Activated CD8-positive, alpha-beta memory T cell treated with anti-CD3 and anti-CD28 coated beads for 1 hour (primary cell): ENCODE measurements at places on chromosomes 6 and 20.

GRCh38 chr6:28207510-28208110 is 17.5 kb upstream of the ZSCAN9 start:
- no peak for DNase-seq

- no peak for DNase-seq
Observed at GRCh38 chr6:107275330-107275865, 160.1 kb upstream of the BEND3 start.

- no peak for DNase-seq
Observed at GRCh38 chr20:22563062-22563965, 21.1 kb downstream of the FOXA2 start.

DNA sequence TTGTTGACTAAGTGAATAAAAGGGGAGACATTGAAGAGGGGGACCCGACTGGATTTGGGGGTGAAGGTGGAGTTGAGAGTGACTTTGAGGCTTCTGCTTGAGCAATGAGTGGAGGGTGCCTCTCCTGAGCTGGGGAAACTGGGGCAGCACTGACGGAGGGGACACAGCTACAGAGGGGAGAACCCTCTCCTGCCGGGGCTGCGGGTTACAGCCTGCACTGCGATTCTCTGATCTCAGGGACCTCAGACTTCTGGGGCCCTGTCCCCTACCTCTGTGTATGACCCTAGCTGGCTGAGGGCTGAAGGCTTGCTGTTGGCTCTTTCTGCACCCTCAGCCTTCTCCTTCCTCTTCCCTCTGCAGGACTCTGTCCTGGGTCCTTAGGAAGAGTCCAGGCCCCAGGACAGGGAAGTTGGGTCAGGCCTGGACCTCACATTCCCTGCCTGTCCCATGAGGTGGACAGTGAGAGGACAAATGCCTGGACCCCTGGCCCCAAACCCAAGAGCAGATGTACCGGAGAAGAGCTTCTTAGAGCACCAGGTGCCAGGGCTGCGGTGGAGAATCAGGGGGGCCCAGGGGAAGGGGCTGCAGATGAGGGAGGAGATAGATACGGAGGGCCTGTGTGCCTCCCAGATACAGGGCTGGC is 13.7 kb upstream of the FAM110A start:
- no peak for DNase-seq

GRCh38 chr20:5080384-5080877 is 39.3 kb downstream of the PCNA start:
- DNase-seq = no peak

DNA sequence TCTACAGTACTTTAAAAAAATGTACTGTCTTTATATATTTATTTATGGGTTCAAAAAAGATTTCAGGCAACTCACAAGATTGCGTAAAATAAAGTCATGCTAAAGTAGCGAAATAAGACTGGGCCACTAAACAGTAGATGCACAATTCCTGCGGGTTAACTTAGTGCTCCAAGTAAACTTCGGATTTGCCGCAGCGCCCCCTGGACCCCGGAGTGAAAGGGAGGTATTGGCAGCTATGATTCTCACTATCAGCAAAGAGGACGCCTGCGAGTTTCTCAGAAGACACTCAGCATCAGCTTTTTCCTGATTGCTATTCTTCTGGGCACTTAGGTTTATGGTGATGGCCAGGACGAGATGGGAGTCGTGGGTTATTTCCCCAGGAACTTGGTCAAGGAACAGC is 1.4 kb downstream of the OTOR start:
- DNase-seq = no peak

GRCh38 chr20:53070706-53071392 is 98.7 kb downstream of the TSHZ2 start:
- DNase-seq = no peak

- no peak for DNase-seq
Observed at GRCh38 chr20:51013577-51014330, 9.2 kb downstream of the KCNG1 start.

- no peak for DNase-seq
Observed at GRCh38 chr6:133587546-133588160, 301.3 kb upstream of the TCF21 start.

DNA sequence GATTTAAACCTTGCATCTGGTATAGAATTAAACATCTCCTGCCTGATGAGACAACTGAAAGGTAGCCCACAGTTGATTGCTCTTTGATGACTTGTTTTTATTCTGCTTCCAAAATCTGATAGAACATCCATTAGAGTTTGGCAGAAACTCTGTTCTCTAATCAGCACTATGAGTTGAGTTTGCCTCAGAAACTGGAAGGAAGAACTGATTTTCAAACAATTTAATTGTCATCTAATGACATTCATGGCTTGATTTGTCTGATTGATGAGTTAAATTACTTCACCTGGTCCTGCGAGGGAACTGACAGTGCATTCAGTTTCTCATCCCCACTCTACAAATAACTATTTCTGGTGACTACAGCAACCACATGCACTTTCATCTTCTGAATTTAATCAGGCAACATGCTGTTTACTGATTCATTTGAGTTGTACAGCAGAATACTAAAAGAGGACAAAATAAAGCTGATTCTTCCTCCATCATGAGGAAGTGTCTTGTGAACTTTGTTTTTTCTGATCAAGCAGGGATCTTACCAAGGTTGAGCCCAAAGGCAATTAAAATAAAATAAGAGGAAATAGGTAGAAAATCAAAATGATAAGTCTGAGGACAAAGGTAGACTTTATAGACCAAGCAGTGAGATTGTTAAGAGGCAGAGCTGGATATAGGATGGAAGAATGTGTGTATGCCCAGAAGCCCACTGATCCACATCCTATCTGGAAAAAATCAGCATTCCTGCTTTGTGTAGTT is 15.7 kb upstream of the MRAP2 start:
- DNase-seq = no peak

- DNase-seq = no peak
Observed at GRCh38 chr20:38927902-38928578, 1.8 kb downstream of the FAM83D start.

GRCh38 chr6:155292711-155293110 is 21.6 kb downstream of the TFB1M start:
- no peak for DNase-seq

DNA sequence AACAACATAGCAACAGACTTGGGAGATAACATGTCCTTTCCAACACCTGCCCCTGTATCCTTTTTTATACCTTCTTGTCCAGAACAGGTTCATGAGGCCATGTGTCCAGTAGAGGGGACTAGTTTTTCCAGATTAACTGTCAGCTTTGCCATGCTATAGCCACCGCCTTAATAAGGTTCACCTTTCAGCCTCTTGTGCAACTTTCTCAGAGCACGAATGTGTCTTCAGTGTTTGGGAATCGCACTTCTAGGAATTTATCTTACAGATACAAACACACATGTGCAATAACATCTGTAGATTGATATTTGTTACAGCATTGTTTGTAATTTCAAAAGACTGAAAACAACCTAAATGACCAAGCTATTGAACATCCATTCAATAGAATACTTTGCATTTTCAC is 21.4 kb downstream of the NCR2 start:
- no peak for DNase-seq

DNA sequence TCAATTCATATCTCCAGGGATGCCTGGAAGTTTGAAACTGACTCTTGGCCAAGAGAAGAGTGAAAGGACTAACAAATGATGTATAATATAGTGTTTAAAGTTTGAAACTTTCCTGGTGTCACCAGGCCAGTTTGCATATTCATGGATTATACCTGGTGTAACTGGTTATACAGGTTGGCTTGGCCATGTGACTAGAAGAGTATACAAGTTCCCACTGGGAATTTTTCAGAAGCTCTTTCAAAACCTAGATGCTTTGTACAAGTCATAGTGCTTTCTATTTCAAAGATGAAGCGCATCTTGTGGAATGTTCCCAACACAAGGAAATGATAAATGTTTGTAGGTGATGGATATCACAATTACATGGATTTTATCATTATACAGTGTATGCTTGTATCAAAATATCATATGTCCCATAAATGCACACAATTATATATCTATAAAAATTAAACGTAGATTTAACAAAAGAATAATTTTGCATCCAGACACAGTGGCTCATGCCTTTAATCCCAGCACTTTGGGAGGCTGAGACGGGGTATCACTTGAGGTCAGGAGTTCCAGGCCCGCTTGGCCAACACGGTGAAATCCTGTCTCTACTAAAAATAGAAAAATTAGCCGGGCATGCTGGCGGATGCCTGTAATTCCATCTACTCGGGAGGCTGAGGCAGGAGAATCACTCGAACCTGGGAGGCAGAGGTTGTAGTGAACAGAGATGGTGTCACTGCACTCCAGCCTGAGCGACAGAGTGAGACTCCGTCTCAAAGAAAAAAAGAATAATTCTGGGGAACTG is 1420.2 kb downstream of the GRIK2 start:
- no peak for DNase-seq

- no peak for DNase-seq
Observed at GRCh38 chr6:168206661-168207274, 112.8 kb downstream of the DACT2 start.

- DNase-seq = no peak
Observed at GRCh38 chr20:35007891-35008290, 52.2 kb downstream of the MYH7B start.

- no peak for DNase-seq
Observed at GRCh38 chr6:76381612-76382011, 309.1 kb upstream of the IMPG1 start.

DNA sequence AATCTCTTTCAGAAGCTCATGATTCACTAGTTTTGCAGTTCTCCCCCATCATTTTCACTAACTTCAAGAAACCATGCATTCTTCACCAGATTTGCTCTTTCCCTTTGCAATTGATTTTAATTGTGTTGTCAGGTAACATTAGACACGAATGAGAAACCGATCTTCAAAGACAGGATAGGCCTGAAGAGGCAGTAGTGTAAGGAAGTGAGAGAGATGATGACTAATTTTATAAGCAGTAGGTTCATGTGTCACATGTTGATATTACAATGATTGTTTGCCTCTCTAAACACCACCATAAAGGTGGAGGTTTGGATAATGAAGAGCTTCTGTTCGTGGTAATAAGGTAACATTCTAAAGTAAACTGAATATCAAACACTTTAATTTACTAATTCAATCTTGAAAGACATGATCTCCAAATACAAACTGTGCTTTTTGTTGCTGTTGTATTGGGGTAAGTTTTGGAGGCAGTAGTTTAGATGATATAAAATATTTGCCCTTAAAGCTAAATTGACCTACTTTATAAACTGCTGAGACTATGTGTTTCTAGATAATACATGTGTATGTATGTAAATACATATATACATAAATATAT is 207.2 kb downstream of the PHACTR1 start:
- DNase-seq = no peak

DNA sequence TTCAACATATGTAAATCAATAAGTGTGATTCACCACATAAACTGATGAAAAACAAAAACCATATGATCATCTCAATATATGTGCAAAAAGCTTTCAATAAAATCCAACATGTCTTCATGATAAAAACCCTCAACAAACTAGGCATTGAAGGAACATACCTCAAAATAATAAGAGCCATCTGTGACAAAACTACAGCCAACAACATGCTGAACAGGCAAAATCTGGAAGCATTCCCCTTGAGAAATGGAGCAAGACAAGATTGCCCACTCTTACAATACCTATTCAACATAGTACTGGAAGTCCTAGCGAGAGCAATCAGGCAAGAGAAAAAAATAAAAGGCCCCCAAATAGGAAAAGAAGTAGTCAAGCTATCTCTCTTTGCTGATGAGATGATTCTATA is 76.5 kb downstream of the OTOR start:
- no peak for DNase-seq

GRCh38 chr20:58492795-58493524 is 22.2 kb downstream of the APCDD1L start:
- no peak for DNase-seq

DNA sequence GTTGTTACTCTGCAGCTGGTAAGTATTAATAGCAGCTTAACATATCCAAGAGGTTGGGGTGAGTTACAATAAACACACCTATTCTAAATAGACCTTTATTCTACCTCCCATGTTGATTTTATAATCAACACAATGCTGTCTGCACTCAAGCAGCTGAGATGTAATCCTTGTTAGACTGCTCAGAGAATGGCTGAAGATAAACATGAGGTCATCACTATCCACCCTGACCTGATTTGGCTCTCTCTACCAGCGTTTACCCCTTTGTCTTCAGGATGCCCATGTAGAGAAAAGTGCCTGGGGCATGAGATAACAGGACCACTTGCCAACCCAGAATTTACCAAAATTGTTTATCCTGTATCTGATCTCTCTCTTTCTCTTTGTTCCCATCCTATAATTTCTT is 220.7 kb upstream of the DEFB112 start:
- DNase-seq = no peak

GRCh38 chr6:41677124-41677921 is 39.1 kb downstream of the MDFI start:
- no peak for DNase-seq

- no peak for DNase-seq
Observed at GRCh38 chr6:157386454-157386853, 5.5 kb downstream of the ZDHHC14 start.

DNA sequence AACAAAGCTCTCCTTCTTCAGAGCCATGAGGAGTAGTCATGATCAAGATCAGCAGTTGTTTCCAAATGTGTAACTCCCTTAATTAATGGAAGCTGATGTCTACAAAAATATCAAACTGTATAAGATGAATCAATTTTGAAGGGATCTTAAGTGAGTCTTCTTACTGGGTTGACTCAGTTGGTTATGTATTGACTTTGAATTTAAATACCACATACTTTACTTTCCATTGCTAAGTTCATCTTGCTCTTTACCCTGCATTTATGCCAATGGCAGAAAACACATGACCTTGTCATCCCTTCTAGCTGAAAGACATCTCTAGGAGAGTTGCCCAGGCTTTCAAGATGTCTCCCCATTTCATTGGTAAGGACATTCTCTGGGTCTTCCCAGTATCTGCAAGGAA is 123.2 kb upstream of the STMND1 start:
- DNase-seq = no peak

DNA sequence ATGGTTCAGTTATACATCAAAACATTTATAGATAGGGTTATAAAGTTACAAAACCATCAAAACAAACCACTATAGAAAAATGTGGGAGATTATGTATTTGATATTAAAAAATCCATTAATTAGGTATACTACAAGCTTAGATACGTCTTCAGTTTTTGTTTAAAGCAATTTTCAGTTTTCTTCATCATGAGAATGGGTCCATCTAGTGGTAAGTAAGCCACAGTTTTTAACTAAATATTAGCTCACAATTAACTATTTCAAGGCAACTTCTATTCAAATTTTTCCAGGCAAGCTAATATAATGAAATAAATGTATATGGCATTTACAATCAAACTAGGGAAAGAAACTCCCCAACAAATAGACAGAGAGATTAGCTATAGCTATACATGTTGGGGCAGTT is 44.4 kb downstream of the RNGTT start:
- DNase-seq = no peak

DNA sequence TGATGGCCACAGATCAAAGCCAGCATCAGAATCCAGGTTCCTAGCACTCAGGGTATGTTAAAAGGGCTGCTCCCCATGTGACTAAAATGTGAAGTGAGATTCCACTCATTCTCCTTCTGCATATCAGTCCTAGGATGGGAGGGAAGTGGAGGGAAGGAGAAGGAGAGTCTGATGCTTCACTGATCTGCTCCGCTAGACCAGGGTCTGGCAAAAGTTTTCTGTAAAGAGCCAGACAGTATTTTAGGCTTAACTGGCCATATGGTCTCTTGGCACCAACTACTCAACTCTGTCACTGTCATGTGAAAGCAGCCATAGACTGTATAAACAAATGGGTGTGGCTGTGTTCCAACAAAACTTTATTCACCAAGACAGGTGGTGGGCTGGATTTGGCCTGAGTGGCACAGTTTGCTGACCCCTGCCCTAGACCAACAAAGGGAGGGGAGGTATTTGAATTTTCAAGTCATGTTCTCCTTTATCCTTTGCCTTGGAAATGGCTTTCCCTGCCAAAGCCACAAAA is 22.6 kb downstream of the GHRH start:
- no peak for DNase-seq
